Activated naive CD4-positive, alpha-beta T cell (primary cell): ENCODE measurements at places on chromosomes 11 and 22.

GRCh38 chr11:74749965-74750296 is 1.3 kb downstream of the RNF169 start:
- DNase-seq = no peak

DNA sequence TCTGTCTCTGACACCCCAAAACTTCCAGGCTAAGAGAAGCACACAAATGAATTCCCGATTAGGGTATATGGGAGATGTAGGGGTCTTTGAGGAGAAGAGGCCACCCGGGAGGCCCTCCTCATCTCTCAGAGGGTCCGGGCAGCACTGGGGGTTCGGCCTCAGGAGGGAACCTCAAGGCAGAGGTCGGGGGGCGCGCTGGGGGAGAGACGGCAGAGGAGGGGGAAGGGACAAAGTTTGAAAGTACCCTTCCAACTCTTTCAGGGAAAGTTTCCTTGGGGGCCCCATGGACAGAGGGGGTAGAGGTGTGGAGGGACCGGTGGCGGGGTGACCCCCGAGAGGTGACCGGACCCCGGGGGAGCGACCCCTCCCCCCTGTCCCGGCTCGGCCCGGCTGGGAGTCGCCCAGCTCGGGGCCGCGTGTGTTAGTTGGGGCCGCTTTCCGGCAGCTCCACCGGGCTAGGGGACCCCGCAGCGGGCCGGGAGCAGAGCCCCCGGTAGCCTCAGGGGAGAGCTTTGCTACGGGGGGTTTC is 3.3 kb upstream of the GCAT start:
- DNase-seq = no peak

- DNase-seq = no peak
Measured at GRCh38 chr11:100624346-100624745, 62.7 kb upstream of the ARHGAP42 start.

DNA sequence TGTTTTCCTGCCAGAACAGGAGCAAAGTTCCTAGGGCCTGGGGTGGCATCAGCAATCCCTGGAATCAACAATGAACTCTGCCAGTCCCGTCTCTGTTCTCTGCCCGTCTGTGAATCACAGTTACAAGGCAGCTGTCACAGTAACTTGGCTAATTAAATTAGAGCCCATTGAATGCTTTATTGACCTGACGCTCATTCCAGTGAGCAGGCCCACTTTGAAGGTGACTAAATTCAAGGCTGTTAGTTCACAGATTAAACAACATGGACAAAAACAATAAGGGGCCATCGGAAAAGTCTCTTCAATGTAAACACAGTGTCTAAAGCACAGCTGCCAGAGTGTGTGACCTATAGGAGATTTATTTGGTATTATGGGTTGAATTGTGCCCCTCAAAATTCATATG is 17.7 kb upstream of the TMPRSS5 start:
- DNase-seq = no peak

- no peak for DNase-seq
Measured at GRCh38 chr11:103958475-103959215, 77.8 kb upstream of the DDI1 start.

GRCh38 chr11:96234866-96235441 is 108.0 kb downstream of the MAML2 start:
- DNase-seq = no peak

DNA sequence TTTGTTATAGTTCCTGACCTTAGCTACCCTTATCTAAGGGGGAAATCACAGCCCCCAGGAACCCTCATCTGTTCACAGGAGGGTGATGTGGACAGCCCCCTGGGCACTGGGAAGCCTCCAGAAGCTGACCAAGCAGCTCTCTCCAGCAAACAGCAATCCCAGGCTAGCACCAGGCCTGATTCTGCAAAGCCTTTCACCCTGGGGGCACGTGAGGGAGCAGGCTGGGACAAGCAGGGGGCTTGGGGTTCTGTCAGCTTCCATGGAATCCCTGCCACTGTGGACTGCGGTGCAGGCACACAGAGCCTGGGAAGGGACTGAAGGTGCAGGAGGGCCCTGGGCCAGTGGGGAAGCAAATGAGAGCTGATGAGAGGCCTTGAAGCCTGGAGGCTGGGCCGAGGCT is 2.1 kb downstream of the PGAP2 start:
- DNase-seq = no peak

DNA sequence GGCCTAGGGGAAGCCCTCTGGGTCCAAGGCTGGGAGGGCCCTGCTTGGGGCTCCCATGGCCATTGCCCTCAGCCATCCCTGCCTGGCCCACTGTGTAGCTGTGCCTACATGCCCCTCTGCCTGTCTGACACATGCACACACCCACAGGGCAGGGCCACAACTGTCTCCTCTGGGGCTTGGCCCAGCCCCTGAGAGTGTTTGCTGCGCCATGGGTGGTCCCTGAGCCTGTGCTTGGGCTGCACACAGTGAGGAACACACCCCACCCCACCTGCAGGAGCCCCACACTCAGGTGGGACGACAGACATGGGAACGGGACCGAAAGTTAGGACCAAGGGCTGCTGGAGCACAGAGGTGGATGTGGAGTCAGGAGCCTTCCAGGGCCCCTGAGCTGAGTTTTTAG is 489.5 kb downstream of the TBC1D22A start:
- no peak for DNase-seq

- DNase-seq = no peak
Measured at GRCh38 chr11:122440811-122441665, 214.5 kb upstream of the UBASH3B start.
